ENCODE measurements at places on chromosomes 13 and 19.
A peak's percentile ranks its signal among the peaks of the same experiment; 100 is the strongest.

DNA sequence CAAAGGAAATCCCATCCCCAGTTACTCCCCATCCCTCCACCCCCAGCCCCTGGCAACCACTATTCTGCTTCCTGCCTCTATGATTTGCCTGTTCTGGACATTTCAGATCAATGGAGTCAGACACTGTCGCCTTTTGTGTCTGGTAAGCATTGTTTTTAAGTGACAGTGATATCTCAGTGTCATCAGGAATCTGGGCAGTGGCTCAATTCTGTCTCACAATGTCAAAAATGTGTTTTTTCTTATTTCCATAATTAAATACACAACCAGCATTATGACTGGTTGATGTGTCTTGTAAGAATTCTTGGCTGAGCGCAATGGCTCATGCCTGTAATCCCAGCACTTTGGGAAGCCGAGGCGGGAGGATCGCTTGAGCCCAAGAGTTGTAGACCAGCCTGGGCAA lies 20.2 kb upstream of the PGLS start:
- no peak for DNase-seq

DNA sequence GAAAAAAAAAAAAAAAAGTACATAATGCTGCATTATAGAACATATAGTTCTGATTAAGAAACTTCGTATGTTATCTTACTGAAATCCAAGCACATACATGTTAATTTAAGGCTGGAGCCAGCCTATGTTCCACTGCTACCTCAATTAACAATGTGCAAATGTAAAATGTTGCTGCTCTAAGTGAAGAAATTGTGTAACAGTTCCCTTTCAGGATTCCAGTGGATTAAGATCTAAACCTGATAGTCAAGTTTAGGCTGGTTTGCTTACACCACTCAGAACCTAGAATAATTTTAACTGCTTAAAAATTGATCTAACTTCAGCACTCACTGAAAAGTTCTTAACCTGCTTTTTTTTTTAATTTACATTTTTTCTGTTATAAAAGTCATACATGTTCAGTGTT lies 4.2 kb downstream of the VPS36 start:
- DNase-seq, result no peak

GRCh38 chr19:16779539-16780163 lies 49.5 kb upstream of the SIN3B start:
- no peak for DNase-seq

GRCh38 chr13:49412749-49413148 lies 31.1 kb downstream of the CAB39L start:
- no peak for DNase-seq

GRCh38 chr19:6011794-6012193 lies 33.9 kb upstream of the RANBP3 start:
- no peak for DNase-seq

GRCh38 chr19:41220811-41221210 lies 1.8 kb downstream of the AXL start:
- DNase-seq, result no peak

DNA sequence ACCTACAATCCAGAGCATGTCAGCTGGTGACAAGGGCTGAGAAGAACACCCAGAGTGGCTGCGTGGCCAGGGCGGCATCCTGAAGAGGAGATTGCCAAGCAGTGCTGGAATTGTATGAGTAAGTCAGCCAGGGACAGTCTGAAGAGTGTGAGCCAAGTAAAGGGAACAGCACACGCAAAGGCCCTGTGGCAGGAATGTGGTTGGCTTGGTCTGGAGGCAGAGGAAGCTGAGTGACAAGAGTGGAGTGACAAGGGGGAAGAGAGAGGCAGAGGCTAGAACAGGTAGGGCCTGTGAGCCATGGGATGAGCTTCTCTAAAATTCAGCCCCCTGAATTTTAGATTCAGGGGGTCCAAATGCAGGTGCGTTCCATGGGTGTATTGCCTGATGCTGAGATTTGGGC lies 53.7 kb upstream of the UQCRFS1 start:
- no peak for DNase-seq

DNA sequence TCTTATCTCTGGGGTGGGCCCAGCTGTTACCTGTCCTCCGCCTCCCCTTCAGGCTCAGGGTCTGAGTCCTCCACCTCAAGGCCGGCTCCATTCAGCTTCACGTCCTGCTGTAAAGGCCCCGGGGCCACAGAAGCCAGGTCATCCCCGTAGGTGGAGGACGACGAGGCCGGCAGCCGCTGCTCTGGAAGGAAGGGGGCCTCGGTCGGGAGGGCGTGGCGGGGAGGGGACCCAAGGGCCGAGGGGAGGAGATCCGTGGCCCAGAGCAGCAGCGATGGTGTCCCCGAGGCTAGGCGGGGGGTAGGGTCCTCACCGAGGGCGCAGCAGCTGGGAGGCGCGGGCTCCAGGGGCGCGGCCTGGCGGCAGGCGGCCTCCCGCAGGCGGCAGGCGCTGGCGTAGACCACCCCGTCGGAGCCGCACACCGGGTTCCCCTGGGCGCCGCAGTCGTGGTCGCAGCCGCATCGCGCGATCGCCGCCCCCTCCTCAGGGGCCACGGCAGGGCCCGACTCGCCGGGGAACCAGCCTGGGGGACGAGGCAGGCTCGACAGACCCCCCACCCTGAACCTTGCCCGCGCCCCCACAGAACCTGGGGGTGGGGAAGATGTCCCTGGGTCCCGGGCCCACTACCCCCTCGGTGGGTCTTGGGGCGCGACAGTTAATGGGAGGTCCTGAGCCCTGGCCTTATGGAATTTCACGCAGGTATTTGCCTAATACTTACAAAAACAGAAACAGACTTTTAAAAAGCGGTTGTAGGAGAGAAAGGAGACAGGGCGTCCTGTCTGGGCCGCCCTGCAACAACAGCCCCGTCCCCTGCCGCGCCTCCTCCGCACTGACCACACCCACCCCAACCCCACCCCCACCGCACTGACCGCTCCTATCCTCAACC lies 7.6 kb downstream of the F2RL3 start:
- no peak for DNase-seq

- no peak for DNase-seq
These were observed 70.3 kb downstream of the DHRS12 start for GRCh38 chr13:51733374-51734298.

GRCh38 chr13:90906554-90906953 lies 440.9 kb upstream of the MIR17HG start:
- no peak for DNase-seq

- no peak for DNase-seq
These were observed 42.2 kb downstream of the DHRS12 start for GRCh38 chr13:51761643-51762350.

DNA sequence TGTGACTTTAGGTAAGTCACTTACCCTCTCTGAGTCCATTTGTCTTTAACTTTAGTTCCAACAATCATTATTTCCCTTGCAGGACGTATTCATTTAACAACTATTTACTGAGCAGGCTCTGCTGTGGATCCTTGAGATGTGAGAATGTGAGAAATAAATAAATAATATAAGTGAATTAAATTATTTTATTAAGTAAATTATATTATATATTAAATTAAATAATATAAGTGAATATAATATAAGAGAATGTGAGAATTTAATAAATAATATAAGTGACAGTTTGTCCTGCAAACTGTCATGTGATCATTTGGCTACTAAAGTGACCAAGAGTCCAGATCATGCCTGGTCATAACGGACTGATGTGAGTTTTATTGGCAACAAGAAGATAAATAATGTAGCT lies 598 bp downstream of the OR2Z1 start:
- no peak for DNase-seq

GRCh38 chr13:106498158-106498557 lies 37.3 kb downstream of the EFNB2 start:
- no peak for DNase-seq

DNA sequence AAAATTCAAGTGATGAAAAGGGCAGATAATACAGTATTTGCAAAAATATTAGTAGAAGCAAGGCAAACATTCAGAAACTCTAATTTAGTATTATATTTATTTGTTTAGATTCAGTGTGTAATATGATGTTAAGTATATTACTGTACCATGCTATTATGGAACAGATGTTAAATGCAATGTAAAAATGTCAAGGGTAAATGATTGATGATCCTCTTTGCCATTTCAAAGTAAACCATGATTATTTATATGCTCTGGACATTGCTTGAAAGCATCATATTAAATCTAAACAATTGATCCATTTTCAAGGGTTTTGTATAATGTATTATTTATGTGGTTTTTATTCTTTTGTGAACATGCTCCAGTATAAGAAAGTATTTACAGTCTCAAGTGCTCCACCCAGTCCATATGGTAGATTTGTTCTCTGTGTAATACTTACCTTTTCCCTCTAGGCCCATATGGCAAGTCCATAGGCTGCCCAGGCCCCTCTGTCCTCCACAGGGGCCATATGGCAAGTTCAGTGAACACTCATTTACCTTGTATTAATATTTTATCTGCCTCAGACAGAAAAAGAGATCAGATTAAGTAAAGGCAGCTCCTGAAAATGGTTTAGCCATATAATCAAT lies 353.5 kb downstream of the DACH1 start:
- no peak for DNase-seq

- no peak for DNase-seq
These were observed 337.0 kb upstream of the SLITRK5 start for GRCh38 chr13:87334176-87334575.

GRCh38 chr19:39829702-39830275 lies 4.2 kb downstream of the DYRK1B start:
- no peak for DNase-seq

DNA sequence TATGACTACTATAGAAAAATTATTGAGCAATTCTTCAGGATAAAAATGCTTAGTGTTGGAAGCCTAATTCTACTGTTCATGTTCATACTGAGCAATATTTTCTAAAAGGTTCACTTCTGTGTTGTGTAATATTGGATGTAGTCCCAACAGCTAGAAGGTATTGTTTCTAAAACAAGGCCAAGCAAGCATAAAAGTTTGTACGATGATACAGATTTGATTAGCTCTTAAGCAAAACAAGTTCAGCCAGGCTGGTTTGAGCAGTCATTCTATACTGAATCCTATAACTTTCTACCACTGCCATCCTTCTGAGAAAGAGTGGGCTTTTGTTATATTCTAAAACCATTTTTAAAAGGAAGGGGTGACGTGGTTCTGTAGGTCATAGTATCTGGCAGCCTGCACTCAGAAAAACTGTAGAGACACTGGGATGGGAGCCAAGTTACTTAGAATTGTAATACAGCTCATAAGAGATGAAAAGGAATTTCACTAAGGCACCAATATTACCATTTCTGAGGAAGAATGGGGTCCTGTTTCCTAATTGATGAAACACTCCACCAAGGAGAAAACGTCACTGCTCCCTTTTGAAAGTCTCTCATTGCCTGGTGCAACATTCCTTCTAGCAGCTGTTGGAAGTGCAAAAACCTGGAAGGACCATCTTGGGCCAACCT lies 275.0 kb upstream of the DACH1 start:
- DNase-seq, result no peak

DNA sequence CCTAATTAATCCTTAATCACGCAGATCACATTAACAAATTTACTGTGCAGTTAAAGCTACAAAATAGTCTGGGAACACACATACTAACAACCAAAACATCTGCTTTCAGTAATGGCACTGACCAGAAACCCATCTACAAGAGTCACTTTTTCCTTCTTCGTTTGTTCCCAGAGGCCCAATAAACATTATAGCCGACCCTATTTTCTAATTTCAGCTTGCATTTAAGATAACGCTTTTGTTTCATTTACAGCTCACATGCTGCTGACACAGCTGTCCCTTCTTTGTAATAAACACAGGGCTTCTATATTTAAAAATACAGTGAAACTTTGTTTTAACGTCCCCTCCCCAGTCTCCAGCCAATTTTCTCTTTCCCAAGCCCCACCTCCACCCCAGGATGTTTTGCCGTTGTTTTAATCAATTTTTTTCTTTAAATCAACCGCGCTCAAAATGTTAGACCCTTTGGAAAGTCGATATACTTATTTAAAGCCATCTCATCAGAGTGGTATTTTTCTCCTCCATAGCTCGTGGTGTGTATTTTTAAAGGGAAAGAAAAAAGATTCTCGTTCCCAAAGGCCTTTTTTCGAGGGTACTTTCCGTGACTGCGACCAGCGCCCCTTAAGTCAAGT lies 1.7 kb upstream of the WBP4 start:
- DNase-seq, result no peak

DNA sequence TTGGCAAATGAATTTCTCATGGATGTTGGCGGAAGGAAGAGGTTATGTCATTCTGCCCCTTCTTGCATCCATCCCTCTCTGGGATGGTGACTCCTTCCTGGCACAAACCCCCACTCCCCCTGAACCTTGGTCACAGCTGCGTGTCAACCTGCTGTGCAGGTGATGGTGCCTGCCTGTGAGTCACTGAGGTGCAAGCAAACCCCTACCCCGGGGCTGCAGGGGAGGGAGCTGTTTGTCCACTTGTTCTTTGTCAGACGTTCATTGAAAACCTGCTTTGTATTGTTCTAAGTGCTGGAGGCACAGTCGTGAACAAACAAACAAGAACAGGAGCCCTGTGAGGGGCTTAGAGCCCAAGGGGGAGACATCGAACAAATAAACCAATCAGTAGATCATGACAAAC lies 2.0 kb upstream of the GAPDHS start:
- no peak for DNase-seq

DNA sequence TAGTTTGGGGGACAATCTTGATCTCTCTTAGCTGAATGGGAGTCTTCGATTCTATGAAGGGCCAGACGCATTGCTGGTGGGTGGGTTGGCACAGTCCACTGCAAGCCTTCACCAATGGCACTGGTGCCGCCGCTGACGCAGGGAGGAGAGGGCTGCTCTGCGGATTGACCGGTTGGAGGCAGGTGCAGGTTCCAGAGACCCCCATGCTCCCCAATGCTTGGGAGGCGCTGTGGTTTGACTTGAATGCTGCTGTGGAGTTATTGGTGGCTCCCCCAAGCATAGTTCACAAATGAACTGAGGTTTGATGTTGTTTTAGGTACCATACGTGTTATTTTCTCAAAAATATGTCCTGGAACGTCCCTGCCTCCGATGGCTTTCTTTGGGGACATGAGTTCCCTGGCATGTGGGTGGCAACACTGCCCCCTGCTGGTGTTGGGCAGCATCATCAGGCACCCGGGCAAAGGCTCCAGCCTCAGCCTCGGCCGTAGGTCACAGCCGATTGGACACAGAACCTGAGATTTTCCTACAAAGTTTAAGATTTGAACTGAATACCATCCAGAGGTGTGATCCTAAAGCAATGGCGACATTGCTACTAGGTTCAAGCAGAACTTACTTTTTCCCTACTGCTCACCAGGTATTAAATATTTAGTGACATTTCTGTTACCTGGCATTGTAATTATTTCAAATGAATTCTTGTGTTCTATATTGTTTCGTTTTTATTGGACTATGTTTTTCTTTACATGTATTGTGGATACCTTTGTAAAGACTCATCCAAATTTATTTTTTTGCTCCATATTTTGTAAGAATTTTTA lies 95.5 kb downstream of the ANKRD10 start:
- DNase-seq, result peak; percentile 68
